ENCODE measurements at places on chromosomes 16 and 17. TPM values are rescaled to one million over a fixed set of nuclear protein-coding genes. Genes with fewer than 3 reads are reported as not detected.

DNA sequence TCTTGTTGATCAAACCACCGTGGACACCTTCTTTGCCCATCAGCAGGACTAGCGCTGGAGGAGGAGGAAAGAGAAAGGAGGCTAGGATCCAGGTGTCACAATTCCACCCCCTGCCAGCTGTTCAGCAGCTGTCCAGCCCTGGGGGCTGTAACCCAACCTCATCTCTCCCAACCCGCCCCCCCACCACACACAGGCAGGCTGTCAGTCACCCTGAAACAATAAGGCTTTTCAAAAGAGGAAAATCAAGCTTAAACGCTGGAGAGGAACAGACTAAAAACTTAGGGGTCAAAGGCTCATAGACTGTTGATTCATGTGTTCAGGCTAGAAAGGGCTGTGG is 2.4 kb downstream of the PFN1 start:
- DNase-seq: no peak

GRCh38 chr16:28208824-28209223 is 2.9 kb downstream of the XPO6 start:
- no peak for DNase-seq

DNA sequence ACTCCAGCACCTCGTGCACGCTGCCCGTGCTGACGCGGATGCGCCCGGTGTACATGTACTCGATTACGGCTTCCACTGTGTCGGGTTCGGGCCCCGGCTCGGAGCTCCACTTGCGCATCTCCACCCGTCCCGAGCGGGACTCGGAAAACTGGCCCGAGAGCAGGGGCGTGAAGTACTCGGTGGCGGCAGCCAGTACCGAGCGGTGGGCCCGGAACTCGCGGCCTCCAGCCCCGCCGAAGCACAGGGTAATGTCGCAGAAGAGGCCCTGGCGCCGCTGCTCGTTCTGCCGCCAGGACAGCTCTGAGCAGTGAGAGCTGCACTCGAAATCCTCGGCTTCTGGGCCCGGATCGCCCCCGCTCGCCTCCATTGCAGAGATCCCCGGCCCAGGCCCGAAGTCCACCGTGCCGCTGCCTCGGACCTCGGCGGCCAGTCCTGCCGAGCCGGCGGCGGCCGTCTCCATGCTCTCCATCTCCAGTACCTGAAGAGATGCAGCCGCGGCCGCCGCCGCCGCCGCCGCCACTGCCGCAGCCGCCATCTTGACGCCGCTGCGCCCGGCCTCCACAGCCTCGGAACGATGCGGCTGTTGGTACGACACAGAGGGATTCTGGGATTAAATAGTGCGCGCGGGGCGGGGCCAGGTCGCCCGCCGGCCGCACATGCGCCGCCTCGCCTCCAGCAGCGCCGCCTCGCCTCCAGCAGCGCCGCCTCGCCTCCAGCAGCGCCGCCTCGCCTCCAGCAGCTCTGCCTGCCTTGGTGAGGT is at the start of gene KLHL11:
Gene KLHL11 (minus strand): TSS at position 588 of the 760 bp plus-strand sequence. CDS start 53 bp downstream, at position 535.
- peak; percentile 92 for DNase-seq

DNA sequence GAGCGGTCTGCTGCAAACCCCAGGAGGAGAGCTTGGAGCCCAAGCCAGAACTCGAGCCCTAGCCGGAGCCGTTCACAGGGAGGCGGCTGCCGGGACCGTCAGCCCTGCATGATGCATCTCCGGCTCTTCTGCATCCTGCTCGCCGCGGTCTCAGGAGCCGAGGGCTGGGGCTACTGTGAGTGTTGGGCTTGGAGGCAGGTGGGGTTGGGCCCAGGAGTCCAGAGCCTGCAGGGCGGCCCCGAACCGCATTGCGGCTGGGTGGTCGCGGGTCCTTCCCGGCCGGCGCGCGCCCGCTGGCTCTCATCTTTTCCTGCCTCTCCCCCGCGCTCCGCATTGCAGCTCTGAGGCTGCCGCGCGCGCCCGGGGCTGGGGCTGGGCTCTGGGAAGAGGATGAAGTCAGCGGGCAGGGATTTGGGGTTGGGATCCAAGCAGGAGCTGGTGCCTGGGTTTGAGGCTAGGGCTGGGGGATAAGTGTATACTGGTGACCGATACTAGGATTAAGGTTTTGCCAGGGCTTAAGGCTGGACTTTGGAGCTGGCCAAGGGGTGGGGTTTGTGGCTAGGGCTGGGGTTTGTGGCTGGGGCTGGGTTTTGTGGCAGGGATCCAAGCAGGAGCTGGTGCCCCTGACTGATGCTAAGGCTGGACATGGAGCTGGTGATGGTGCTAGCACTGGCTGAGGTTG is 532 bp downstream of the CNTNAP1 start:
- DNase-seq: peak; percentile 47

- no peak for DNase-seq
These were observed 21.5 kb downstream of the CCL4 start for GRCh38 chr17:36124879-36125824.

GRCh38 chr17:75407655-75408352 is 2.3 kb upstream of the GRB2 start:
- no peak for DNase-seq

- DNase-seq: peak; percentile 86
These were observed 1.6 kb downstream of the LASP1 start for GRCh38 chr17:38871247-38872015.

DNA sequence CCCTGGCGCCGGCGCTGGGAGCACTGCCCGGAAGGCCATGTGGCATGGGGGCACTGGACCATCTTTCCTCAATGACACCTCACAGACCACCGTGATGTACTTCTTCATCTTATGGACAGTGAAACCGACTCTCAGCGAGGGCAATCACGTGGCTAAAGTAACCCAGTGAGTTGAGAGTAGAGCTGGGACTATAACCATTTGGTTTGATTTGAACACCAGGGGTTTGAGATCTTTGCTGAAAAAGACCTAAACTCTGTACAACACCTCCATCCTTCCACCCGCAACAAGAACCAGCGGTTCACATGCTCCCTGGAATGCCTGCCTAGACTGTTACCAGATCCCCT is 3.3 kb downstream of the ITGA2B start:
- DNase-seq: no peak

DNA sequence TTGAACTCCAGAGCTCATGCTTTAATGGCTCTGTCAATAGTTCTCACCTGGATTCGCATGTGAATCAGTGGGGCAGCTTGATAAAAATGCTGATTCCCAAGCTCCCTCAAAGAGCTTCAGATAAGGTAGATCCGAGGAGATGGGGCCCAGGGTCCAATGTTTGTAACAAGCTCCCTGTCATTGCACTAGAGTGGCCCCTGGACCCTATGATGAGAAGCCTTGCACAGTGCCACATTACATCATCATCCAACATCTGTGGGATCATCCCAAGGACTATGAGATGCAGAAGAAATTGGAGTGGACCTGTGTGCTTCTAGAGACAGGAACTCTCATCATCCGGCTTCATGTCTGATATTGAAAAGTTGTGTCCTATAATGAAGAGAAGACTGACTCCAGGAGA is 340.8 kb downstream of the SHISA9 start:
- no peak for DNase-seq

CDH13 gene
- total RNA-seq: not detected

DNA sequence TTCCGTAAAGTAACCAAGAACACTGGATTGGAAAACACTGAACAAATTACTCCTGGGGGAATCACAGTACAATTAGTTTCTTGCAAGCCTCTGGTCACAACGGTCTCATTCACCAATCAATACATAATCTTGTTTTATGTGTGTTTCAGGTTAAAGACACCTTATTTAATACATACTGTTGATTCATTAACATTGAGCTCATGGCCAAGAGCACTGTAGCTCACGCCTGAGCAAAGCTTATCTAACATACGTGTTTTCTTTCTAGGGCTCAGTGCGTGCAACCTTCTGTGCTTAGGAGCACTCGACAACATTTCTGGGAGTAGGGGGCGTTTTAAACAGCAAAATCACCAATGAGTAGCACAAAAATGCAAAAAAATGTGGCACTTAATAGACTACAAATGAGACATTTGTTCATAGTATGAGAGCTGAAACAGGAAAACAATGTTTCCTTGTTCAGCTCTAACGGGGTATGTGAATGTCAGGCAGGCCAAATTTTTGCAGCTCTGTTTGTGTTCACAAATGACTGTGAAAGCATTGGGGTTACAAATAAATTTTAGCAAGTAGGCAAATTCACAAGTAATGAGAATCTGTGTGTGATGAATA is 206.2 kb downstream of the CNTNAP4 start:
- DNase-seq: no peak

GRCh38 chr16:711548-712320 is 3.2 kb upstream of the METRN start:
- peak; percentile 85 for DNase-seq
